RPMI7951 (cell line): ENCODE measurements at places on chromosomes 12 and 14. TPM values are rescaled to one million over a fixed set of nuclear protein-coding genes. Genes with fewer than 3 reads are reported as not detected.

Gene KRT80
- total RNA-seq, result 1.3 and 2.1 TPM in 2 replicates

Gene KRT3
- 0.12 TPM in 1 of 2 replicates, not detected in the other for total RNA-seq

Gene ABCD2
- total RNA-seq, result under 0.01 and 0.10 TPM in 2 replicates

Gene ZNF891
- total RNA-seq, result 0.48 and 0.49 TPM in 2 replicates

Gene SLC10A1
- total RNA-seq, result not detected in 2 replicates

Gene KRT6A
- not detected in 2 replicates for total RNA-seq

Gene CLEC6A
- not detected in 2 replicates for total RNA-seq

Gene ASCL1
- not detected in 2 replicates for total RNA-seq

Gene BMAL2
- 26.1 and 30.2 TPM in 2 replicates for total RNA-seq

Gene TSPAN19
- total RNA-seq, result not detected in 2 replicates

Gene PARPBP
- total RNA-seq, result 43.1 and 59.6 TPM in 2 replicates

Gene NYNRIN
- 0.36 and 0.39 TPM in 2 replicates for total RNA-seq

Gene NOXRED1
- total RNA-seq, result not detected in 2 replicates

DNA sequence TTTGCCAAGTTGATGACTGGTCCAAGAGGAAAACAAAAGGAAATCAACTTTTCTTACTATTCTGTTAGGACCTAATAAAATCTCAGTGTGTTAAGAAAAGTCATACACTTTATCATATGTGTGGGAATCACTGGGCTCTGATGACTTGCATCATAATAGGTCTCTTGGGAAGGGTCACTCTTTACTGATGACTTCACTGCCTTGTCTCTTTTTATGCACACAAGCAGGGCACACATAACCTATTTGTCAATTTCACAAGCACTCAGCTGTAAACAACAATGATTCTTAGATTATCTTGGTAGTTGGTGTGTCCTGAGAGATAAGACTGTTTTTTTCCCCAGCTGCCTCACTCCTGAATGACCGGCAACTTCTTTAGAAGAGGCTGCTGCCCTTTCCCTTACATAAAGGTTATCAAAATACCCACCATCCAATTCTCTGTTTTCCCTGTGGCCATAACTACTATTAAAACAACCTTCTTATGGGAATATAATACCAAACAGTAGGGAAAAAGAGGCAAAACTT is 50.9 kb upstream of the INSM2 start:
- DNase-seq, result no peak

- no peak for DNase-seq
Observed at GRCh38 chr12:57488402-57489156, 711 bp downstream of the MARS1 start.

DNA sequence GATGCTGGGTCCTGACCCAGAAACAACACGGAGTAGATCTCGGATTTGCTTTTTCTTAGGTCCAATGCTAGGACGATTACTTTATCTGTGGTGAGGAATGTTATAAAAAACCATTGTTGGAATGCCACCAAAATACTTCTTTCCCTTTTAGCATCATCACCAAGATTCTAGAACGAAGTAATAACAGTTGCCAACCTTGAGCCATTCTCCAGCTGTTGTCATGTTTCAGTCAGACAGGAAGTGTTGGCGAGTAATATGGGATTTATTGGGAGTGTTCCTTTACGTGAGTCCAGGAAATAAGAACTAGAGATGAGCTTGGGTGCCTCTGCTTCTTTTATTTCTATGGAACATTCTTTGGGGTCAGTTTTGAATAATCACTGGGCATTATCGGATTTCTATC is 892.9 kb downstream of the DIO2 start:
- DNase-seq, result no peak

- DNase-seq, result no peak
Observed at GRCh38 chr12:90999966-91000365, 4.8 kb downstream of the EPYC start.

GRCh38 chr12:121167951-121168350 is 35.3 kb downstream of the P2RX7 start:
- DNase-seq, result no peak

DNA sequence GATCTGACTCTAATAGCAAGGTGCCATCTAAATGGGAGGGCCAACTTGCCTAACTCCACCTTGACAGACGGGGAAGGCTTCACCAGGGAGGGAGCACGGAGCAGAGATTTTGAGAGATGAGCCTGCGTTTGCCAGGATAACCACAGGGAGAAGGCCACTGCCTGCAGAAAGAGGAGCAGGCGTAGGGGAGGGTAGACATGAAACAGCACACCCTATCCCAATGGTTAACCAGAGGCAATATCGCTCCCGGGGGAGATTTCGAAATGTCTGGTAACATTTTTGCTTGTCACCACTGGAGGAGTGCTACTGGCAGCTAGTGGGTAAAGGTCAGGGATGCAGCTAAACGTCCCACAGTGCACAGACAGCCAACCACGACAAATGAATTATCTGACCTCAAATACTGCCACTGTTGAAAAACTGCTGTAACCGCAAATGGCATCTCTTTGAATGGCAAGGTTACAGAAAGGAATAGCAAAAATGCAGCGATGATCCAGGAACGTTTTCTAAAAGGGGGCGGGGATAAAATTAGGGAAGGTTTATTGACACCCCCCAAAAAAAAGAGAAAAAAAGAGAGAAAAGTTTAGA is 126.0 kb upstream of the ATF7IP start:
- DNase-seq, result peak; percentile 93

DNA sequence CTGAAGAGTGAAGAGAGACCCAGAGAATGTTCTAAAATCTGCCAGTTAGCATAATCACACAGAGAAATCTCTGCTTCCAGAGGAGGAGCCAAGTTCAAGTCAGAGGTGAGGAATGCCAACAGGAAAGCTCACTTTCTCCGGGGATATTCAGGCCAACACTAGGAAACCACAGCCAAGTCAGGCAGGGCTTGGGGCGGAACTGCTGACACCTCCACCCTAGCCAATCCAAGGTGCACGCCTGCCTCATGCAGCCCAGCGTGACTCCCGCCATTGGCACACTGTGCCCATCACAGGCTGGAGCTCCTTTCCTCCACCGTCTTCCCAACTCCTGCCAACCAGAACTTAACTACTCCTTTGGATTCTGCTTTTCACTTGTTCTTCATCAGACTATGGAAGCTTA is 374.3 kb upstream of the CCDC196 start:
- DNase-seq, result no peak

DNA sequence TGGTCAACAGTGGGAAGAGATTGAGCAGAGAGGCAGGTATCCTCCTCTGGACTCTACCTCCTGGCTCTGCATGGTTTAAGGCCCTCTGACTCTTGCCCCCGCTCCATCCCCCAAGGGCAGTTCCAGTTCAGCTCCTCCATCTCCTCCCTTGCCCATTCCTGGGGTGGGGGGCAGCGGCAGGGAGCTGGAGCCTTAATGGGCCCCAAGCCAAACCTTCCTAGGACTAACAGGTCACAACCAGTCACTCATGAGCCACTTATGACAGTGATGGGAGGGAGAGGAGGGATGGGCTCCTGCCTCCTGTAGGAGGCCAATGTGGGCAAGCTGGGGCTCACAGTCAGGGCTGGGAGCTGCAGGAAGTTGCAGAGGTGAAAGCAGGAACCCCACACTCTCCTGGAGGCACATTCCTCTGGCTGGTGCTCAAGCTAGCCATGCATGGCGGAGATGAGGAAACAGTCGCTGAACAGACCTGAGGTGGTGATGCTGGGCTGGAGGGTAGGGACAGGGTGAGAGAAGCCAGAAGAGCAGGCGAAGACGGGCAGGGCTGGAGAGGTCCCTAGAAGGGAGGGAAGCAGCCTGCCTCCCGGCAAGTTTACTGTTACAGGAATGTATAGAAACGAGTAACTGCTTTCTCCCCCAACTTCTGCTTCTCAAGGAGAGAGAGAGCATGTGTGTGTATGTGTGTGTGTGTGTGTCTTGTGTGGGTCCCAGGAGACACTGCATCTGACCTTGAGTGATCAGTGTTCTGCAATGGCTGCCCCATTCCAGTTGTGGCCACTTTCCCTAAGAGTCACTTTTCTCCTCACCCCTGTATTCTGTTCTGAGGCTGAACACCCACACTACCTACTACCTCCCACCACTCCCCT is 5.0 kb upstream of the RAPGEF3 start:
- DNase-seq, result no peak

DNA sequence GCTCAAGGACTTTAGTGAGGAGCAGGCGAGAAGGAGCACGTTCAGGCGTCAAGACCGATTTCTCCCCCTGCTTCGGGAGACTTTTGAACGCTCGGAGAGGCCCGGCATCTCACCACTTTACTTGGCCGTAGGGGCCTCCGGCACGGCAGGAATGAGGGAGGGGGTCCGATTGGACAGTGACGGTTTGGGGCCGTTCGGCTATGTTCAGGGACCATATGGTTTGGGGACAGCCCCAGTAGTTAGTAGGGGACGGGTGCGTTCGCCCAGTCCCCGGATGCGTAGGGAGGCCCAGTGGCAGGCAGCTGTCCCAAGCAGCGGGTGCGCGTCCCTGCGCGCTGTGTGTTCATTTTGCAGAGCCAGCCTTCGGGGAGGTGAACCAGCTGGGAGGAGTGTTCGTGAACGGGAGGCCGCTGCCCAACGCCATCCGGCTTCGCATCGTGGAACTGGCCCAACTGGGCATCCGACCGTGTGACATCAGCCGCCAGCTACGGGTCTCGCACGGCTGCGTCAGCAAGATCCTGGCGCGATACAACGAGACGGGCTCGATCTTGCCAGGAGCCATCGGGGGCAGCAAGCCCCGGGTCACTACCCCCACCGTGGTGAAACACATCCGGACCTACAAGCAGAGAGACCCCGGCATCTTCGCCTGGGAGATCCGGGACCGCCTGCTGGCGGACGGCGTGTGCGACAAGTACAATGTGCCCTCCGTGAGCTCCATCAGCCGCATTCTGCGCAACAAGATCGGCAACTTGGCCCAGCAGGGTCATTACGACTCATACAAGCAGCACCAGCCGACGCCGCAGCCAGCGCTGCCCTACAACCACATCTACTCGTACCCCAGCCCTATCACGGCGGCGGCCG is 1.1 kb downstream of the PAX9 start:
- DNase-seq, result peak; percentile 16

DNA sequence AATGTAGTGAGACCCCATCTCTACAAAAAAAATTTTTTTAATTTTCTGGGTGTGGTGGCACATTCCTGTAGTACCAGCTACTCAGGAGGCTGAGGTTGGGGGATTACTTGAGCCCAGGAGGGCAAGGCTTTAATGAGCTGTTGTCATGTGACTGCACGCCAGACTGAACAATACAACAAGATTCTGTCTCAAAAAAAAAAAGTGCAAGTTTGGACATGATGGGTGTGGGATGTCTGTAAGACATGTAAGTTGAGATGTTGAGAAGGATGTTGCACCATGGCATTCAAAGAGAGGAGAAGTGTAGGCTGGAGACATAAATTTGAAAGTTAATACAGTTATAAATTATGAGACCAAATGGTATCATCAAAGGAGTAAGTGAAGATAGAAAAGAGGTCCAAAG is 23.5 kb downstream of the YEATS4 start:
- DNase-seq, result no peak

GRCh38 chr12:52454411-52455201 is 2.7 kb upstream of the KRT6B start:
- no peak for DNase-seq

DNA sequence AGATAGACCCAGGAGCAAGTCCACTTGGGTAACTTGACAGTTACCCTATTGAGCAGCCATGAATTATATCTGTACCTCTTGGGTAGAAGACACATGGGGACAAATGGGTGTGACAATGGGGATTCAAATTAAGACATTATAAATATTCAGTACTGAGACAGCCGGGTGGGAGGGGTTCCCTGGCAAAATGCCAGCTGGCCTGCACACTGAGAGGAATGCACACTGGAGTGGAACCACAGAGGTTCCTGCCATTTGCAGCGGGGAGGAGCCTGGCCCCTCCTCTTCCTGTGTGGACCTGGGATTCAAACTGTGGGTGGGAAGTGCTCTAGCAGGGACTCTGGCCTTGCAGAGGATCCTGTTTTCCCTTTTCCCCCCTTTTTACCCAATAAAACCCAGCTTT is 118.7 kb upstream of the CDKN3 start:
- no peak for DNase-seq

DNA sequence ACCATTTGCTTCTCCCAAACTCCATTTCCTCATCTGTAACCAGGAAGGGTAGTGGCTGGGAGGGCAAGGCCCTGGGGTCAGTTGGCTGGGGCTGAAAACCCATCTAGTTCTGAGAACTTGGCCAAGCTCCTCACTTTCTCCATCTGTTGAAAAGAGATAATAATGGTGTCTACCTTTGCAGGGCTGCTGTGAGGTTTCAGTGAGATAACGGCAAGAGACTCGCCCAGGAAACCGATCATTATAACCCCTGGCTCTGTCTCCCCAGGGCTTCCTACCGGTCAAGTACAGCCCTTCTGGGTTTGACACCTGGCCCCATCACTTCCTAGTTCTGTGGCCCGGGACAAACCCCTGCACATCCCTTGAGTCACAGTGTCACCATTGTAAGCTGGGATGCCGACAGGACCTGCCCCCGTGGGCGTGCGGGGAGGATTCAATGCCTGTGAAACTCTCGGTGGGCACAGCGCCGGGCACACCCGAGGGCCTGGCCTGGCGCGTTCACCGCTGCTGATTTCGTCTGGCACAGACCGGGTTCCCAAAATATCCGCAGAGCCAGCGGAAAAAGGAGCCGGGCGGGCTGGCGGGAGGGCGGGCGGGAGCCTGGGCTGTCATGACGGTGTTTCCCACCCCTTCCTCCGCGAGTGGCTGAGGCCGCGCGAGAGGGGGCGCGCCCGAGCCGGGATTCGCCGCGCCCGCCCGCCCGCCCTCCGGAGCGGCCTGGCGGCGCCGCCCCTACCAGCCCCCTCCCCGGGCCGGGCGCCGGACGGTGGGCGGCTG is 4.4 kb downstream of the KMT5A start:
- peak; percentile 61 for DNase-seq

DNA sequence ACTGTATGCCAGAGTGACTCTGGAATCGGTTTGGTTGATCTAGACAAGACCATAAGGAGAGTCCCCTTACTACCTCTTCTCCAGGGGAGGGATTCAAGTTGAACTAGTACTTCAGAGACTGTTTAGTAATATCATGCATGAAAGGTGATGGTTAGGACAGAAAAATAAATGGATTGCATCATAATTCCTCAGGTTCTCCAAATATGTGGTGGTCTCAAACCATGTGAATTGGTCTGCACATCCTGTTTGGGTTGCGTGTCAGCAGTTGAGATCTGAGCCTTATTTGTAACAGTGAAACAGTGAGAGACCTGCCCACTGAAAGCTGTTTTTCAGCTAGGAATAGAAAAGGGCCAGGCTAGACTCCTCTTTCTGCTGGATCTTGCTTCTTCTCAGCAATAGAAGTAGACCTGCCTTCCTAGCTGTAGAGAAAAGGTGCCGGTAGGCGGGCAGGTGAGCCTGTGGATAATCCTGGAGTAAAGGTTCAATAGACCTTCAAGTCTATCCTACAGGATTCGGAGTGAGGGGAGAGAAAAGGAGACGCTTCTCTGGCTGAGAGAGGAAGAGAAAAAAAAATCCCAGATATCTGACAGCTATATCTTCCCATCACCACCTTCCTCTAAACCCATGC is 258.5 kb upstream of the E2F7 start:
- DNase-seq, result no peak

DNA sequence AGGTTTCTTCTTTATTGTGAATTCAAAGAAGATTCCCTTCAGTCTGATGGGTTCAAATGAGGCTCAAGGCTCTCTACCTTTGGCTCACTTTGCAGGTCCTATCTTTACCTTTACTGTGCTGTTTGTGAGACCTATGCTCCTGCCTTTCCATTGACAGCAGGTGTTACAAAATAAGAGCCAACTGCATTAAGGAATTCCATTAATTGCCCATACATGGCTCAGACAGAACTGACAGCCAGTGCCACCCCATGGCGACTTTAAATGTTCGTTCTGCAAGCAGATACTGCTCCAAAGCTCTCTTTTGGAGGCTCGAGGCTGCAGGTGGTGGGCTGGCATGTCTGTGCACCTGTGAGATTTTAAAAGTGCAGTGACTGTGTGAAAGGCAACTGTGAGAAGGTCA is 44.7 kb downstream of the RBM19 start:
- no peak for DNase-seq

- DNase-seq, result no peak
Observed at GRCh38 chr14:92755495-92755894, 7.1 kb upstream of the LGMN start.

- no peak for DNase-seq
Observed at GRCh38 chr12:55469291-55469690, 647 bp downstream of the OR6C70 start.
